ENCODE measurements at places on chromosomes 5 and 9.

DNA sequence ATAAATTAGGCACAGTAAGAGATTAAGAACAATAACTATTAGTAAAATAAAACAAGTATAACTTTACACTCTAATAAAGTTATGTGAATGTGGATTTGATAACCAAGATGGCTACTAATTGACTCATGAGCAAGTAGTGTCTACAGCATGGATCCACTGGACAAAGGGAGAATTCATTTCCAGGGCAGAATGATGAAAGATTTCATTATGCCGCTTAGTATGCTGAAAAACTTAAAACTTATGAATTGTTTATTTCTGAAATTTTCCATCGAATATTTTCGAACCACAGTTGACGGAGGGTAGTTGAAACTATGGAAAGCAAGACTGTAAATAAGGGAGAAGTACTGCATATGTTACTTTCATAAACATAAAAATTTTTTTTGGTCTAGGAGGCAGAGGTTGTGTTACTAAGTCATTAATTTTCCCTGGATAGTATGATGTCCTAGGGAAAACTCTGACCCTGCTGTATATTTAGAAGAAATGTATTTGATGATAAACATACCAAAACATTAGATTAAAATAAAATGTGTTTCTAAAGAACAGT, 24.9 kb upstream of the TARS1 start:
- DNase-seq, result no peak

- no peak for DNase-seq
Measured at GRCh38 chr5:14449052-14449661, 132.4 kb upstream of the OTULINL start.

GRCh38 chr5:80754900-80755299, 100.1 kb upstream of the DHFR start:
- no peak for DNase-seq

DNA sequence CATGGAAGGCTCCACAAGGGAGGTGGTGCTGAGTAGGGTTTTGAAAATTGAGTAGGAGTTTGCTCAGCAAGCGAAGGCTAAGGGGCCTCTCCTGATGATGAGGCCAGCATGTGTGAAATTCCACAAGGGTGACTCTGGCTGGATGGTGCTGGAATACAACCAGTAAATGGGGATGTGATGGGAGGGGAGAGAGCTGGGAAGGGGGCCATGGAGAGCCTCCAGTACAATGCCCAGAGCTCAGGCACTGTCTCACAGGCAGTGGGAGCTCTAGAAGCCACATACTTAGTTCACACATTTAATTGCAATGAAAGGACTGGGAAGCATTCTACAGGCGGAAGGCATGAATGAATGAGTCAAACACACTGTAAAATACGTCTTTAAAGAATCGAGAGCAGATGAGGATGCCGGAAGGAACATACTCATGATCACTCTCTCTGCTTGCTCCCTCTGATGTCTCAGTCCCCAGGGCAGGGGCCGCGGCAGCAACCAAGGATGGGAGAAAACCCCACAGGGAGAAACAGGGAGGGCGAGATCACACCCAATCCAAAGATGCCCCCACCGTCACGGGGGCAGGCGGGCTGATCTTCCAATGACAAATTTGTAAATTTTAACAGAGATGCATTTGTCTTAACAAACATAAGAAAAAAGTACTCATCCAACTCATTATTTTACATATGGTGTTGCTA, 261.0 kb downstream of the NSG2 start:
- no peak for DNase-seq

DNA sequence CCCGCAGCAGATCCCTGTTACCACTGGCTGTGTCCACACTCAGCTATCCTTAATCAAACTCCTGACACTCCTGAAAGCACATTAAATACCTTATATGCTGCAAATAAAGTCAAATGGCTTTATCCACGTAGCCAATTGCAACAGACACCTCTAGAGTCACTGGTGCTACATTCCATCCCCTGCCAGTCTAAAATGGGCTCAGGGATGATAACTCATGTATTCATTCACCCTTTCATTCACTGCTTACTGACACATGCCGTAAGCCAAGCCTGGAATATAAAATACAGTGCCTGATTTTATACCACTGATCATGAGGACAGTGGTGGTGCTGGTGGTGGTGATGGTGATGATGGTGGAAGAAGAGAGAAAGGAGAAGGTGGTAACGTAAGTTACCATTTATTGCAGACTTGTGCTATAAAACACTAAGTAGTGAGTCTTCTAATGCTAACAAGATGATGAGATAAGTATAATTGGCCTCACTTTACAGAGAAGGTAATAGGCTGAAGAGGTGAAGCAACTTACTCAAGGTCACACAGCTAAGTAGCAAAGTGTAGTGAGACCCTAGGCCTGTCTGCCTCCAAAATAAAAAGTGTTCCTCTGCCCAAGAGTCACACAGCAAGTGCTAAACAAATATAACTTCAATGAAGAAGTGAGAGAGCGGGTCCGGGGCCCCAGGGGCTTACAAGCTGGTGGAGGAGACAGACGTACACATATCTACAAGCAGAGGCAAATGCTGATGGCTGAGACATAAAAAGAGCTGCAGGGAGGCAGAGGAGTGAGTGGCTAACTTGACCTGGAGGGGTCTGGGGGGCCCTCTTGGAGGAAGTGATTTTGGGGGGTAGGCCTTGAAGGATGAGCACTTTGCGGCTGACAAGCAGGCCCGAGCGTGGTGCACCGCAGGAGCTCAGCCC, 1.2 kb downstream of the TTLL11 start:
- no peak for DNase-seq

GRCh38 chr5:35094948-35095347, 47.2 kb upstream of the AGXT2 start:
- DNase-seq, result no peak

- no peak for DNase-seq
Measured at GRCh38 chr9:129866394-129867135, 31.3 kb downstream of the USP20 start.

- no peak for DNase-seq
Measured at GRCh38 chr5:56838409-56839039, 23.2 kb downstream of the MAP3K1 start.

- no peak for DNase-seq
Measured at GRCh38 chr9:112696461-112696860, 21.5 kb downstream of the INIP start.

DNA sequence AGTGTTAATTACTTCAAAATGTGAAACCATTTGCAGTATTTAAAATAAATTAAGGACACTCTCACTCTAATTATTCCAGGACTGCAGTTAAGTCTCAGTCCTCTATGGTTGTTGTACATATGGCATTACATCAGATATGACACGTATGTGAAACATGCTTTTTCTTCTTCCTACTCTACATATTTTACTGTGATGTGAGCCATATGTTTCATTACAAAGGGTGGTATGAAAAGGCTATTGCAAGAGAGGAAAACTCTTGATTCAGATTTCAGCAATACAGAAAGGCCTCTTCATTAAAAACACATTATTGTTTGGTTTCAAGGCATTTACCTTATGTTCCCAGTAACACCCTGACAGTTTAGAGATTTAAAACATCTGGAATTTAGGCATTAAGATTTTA, 964.5 kb upstream of the DMAC1 start:
- DNase-seq, result no peak

- DNase-seq, result no peak
Measured at GRCh38 chr9:86183229-86184137, 76.0 kb downstream of the C9orf153 start.

DNA sequence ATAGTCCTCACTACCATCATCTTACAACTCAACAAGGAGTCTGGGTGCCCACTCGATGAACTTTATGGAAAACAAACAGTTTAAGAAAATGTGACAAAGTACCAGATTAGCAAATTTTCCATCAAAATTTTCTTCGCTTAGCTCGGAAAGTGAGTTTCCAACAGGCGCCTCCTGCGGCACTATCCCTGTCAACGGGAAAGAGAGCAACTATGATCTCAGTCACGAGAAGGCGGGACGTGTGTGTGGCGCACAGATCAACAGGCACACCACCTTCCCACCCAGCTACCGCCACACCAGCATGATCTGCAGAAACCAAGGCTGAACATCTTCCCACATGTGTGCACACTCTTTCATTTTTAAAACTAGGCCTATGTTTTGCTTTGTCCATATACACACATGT, 13.7 kb upstream of the INPP5E start:
- DNase-seq, result no peak

- no peak for DNase-seq
Measured at GRCh38 chr5:55858104-55858503, 6.9 kb downstream of the IL31RA start.

DNA sequence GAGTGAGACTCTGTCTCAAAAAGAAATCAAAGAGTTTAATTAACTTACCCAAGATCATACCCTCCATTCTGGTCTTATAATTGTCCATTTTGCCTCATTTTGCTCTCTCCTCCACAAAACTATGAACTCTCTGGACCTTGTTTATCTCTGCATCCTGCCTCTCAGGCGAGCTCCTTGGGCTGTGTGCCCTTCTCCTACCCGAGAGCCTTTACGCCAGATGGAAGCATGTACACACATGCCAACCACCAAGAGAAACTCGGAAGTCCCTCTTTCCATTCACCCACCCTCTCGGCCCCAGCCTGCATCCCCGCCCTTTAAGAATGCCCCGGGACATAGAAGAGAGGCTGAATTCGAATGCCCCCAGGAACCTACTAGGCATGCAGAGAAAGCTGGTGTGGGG, 25.9 kb downstream of the CPLX2 start:
- no peak for DNase-seq

GRCh38 chr9:1200847-1201251, 150.7 kb downstream of the DMRT2 start:
- DNase-seq, result no peak
